ENCODE measurements at places on chromosomes 11 and 22. TPM values are rescaled to one million over a fixed set of nuclear protein-coding genes. Genes with fewer than 3 reads are reported as not detected.
A peak's percentile ranks its signal among the peaks of the same experiment; 100 is the strongest.

The THY1 gene
- total RNA-seq, result 51.6 TPM

DNA sequence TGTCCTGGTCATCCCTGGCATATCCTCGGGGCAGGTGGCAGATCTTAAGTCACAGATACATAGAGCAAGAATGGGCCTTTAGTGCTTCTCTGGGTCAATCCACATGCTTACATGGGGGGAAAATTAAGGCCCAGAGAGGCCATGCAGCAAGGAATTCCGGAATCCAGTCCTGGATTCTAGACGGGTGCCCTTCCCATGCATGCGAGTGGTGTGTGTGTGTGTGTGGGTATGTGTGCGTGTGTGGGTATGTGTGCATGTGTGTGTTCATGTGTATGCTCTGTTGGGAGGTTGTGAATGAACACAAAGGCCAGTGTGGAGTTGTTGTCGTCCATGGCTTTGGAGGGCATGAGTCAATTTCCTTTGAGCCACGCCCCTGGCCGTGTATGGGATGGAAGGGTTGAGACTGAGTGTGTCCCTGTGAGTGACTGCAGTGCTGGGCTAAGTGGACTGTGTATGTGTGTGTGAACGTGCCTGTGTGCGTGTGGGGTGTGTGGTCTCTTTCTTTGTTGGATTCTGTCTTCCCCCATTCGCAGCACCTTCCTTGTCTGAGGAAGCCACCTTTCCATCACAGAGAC is 33.4 kb upstream of the EIF3D start:
- DNase-seq, result peak; percentile 50

The MMP12 gene
- total RNA-seq, result not detected

The CCDC87 gene
- total RNA-seq, result 0.32 TPM

DNA sequence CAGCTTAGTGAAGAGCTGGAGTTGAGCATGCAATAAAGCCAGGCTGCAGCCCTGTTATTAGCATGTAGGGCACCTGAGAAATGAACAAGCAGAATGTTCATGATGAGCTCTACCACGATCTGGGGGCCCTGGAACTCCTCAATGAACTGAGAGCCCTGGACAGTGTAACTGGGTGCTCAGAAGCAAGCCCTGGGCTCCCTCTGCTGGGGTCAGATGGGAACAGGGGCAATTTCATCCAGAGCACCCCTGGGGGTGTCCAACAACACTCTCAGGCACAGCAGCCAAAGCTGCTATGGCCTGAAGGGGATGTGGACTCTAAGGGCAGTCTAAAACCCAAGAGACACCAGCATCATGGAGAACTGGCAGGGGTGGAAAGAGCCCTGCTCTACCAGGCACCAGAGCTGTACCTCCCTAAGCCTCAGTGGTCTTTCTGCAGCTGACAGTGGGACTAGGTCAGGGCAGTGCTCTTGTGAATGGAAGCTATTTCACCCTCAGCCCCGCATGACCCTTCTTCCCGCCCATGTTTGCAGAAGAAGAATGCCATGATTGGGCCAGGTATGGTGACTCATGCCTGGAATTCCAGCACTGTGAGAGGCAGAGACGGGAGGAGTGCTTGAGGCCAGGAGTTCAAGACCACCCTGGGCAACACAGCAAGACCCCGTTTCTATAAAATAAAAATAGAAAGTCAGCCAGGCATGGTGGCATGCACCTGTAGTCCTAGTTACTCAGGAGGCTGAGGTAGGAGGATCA is 28.9 kb downstream of the THOC5 start:
- no peak for DNase-seq

The APOL6 gene
- total RNA-seq, result 14.9 TPM

The KCNJ11 gene
- total RNA-seq, result not detected

The SOX6 gene
- 6.6 TPM for total RNA-seq

GRCh38 chr11:106224172-106224571 is 146.7 kb downstream of the AASDHPPT start:
- no peak for DNase-seq

DNA sequence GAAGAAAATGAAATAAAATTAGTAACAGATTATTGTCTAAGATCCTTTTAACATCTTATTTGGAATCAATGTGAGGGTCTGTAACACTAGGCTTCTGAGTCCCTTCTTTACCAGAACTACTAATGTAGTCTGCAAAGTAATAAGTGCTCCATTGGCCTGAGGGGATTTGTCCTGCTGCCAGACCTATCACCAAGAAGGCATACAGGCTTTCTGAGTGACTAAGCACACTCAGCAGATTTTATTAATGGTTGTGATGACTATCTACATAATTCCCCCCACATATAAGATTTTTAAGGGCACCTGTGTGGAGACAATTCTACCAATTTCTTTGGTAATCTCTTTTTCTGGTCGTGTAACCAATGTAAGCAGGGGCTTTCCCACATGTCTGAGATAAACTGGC is 365.0 kb upstream of the FAT3 start:
- DNase-seq, result no peak

The GGTLC3 gene
- total RNA-seq, result not detected

DNA sequence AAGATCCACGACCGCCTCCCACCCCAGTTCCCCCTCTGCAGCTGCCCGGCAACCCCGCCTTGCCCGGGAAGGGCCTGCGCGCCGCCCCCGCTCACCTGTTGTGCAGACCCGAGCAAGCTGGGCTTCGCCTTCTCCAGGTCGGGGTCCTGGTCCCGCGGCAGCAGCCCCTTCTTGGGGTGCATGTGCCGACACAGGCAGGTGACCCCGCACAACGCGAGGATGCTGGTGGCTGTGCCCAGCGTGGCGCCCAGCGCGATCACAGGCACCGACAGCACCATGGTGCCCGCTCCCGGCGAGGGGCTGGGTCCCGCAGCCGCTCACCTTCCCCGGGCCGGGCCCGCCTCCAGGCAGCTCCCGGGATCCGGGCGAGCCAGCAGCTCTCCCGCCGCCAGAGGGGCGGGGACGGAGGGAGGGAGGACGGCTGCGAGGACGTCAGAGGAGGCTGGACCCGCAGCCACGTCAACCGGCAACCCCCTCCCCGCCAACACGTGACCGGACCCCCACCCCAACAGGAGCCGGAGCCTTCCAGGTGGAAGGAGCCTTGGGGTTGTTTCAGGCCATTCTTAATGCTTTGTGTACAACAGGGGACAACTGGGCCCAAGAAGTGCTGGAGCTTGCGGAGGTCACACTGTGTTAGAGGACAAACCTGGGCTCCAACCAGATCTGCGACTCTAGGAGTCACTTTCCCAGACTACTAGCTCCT is at the start of gene SYT13:
TSS of gene SYT13 (minus strand) at position 412 of the 703 bp plus-strand sequence. CDS start at position 278, 134 bp downstream.
- no peak for DNase-seq

Measured in foreskin keratinocyte (primary cell).